MCF 10A (cell line): ENCODE measurements at places on chromosomes 3 and 15.
A peak's percentile ranks its signal among the peaks of the same experiment; 100 is the strongest.

GRCh38 chr3:186097663-186098451 is 11.0 kb downstream of the ETV5 start:
- H3K27me3 ChIP-seq, result no peaks in the 10 kb centered on the region
- peak overlapping the region; percentile 66 for H3K4me3 ChIP-seq
- H3K27ac ChIP-seq, result no peak overlapping the region
- peaks cover 19% of the 10 kb centered on the region for H3K36me3 ChIP-seq

GRCh38 chr15:59437142-59437816 is 707 bp upstream of the FAM81A start:
- H3K4me3 ChIP-seq, result peak overlapping the region; percentile 73
- H3K27me3 ChIP-seq, result no peaks in the 10 kb centered on the region
- no peak for DNase-seq
- H3K36me3 ChIP-seq, result no peaks in the 10 kb centered on the region
- no peak overlapping the region for H3K27ac ChIP-seq

- peak overlapping the region; percentile 50 for H3K4me3 ChIP-seq
- peaks cover 33% of the 10 kb centered on the region for H3K4me1 ChIP-seq
- DNase-seq, result peak; percentile 10
- peaks cover 13% of the 10 kb centered on the region for H3K36me3 ChIP-seq
Observed at GRCh38 chr15:66802025-66803001, 100.3 kb downstream of the SMAD6 start.

- H3K4me1 ChIP-seq, result peaks cover 10% of the 10 kb centered on the region
- peaks cover 13% of the 10 kb centered on the region for H3K36me3 ChIP-seq
- no peaks in the 10 kb centered on the region for H3K27me3 ChIP-seq
- H3K27ac ChIP-seq, result no peak overlapping the region
- H3K4me3 ChIP-seq, result no peak overlapping the region
- DNase-seq, result no peak
Observed at GRCh38 chr3:127701280-127701911, 28.6 kb downstream of the ABTB1 start.

GRCh38 chr3:28171962-28172361 is 69.5 kb upstream of the CMC1 start:
- no peaks in the 10 kb centered on the region for H3K36me3 ChIP-seq
- no peaks in the 10 kb centered on the region for H3K27me3 ChIP-seq
- no peak overlapping the region for H3K4me3 ChIP-seq

DNA sequence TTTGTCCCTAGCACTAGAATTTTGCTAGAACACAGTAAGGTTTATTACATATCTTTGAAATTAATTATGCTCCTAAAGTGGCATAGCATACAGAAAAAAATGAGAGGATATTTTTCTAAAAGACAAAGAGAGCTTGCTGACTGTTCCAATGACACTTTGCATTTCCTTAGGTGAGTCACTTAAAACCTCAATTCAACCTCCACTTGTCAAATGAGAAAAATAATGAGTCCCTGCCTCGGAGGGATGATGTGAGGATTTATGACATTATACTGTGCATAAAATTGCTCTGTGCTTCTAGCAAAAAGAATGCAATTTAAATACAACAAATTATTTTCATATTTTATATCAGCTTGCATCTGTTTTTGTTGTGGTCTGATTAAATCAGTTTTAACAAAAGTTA is 1417.0 kb upstream of the ALCAM start:
- no peak for DNase-seq
- H3K4me1 ChIP-seq, result no peaks in the 10 kb centered on the region
- no peaks in the 10 kb centered on the region for H3K36me3 ChIP-seq

DNA sequence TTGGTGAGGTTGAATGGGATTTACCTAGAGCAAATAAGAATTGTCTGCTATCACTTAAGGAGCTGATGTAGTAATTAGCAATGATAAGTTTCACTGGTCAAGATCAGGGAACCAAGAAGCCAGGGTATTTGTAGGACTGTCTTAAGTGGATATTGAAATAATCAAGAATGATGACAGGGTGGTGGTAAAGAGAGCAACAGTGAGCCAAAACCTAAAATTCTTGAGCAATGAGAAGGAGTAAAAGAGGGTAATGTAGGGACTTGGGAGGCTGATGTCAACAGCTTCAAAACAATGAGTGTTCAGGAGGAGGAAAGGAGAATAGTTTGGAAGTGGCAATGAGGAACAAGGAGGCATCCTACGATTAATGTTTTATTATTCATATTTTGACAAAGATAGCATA is 31.5 kb upstream of the SLC2A2 start:
- H3K4me1 ChIP-seq, result no peaks in the 10 kb centered on the region
- H3K36me3 ChIP-seq, result no peaks in the 10 kb centered on the region
- peak; percentile 3 for DNase-seq
- H3K27ac ChIP-seq, result no peak overlapping the region
- no peaks in the 10 kb centered on the region for H3K27me3 ChIP-seq

DNA sequence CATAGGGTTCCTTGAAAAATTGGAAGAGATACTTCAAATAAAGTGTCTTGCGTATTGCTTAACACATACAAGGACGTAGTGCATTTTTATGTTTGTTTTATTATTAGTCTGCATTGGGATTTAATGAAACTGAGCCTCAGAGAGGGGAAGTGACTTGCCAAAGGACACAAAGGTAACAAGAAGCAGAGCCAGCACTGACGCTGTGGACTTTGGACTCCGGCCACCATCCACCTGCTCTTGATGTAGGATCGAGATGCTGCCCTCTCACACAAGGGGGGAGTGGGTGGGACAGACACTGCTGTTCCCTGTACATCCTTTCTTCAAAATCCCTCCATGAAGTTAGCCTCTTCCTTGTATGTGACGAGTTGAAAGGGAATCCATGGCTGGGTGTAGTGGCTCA is 435.4 kb upstream of the RGMA start:
- H3K4me3 ChIP-seq, result no peak overlapping the region
- peaks cover 16% of the 10 kb centered on the region for H3K27me3 ChIP-seq
- no peak overlapping the region for H3K27ac ChIP-seq
- peaks cover 12% of the 10 kb centered on the region for H3K4me1 ChIP-seq

DNA sequence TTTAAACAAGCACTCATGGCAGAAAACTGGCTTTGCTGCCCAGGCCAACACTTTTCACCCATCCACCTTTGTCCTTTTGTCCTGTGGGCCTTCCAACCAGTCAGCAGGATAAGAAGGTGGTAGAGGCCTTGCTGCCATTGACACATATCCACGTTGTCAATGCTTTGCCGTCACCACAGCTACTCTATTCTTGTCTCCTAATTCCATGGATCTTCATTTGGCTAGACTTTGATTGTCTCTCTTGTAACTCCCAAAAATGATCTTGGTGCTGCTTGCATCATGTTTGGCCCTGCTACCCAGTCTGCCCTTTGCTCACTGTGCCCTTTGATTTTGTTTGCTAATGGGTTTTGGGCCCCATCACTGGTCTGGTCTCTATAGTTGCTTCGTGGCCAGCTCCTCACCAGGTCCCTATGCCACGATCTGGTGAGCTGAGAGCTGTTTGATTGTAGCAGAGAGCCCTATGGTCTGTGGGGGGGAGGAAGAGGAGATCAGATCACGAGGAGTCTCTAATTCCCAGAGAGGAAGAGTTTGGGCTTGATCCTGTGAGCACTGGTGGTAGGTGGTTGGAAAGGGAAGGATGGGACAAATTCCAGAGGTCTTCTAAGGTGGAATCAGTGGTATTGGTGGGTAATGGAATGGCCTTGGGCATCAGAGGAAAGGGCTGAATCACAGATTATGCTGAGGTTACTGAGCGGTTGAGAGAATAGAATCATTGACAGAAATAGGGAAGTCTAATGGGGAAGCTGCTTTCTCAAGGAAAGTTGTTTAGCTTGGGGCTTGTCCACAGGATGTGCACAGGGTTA is 40.3 kb downstream of the ABHD2 start:
- H3K4me3 ChIP-seq, result no peak overlapping the region
- H3K27me3 ChIP-seq, result no peaks in the 10 kb centered on the region
- peaks cover 5% of the 10 kb centered on the region for H3K4me1 ChIP-seq
- no peak overlapping the region for H3K27ac ChIP-seq

- peaks cover 30% of the 10 kb centered on the region for H3K4me1 ChIP-seq
- peaks cover 5% of the 10 kb centered on the region for H3K36me3 ChIP-seq
- DNase-seq, result no peak
- no peak overlapping the region for H3K4me3 ChIP-seq
Observed at GRCh38 chr3:126061301-126062032, 22.5 kb downstream of the SLC41A3 start.

- DNase-seq, result no peak
- no peak overlapping the region for H3K27ac ChIP-seq
- H3K4me3 ChIP-seq, result no peak overlapping the region
- H3K4me1 ChIP-seq, result no peaks in the 10 kb centered on the region
- H3K27me3 ChIP-seq, result peaks cover 9% of the 10 kb centered on the region
Observed at GRCh38 chr3:122955916-122956692, 71.5 kb downstream of the SEMA5B start.

DNA sequence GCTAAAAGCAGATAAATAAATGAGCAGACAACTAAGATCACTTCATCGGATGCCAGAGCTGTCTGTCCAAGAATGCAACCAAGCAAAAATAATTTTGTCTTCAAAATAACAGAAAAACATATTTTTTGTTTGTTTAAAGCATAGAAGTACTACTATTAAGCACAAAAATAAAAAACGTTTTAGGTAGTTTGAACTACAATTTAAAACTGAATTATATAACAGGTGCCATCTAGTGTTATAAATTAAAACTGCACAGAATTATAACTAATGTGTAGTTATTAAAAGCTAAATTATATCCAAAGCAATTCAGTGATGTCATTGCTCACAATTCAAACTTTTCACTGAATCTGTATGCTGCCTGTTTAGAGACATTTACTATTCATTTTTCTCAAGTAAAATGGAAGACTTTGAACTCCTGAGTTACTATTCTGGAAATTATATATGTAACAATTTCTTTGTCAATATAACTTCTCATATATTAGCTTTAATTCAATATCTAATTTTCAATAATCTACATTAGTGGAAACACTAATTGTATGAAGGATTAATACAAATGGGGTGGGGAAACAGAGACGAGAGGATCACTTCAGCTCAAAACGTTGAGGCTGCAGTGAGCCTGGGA is 29.5 kb downstream of the LINS1 start:
- peaks cover 50% of the 10 kb centered on the region for H3K36me3 ChIP-seq
- DNase-seq, result peak; percentile 11
- H3K27ac ChIP-seq, result no peak overlapping the region
- no peaks in the 10 kb centered on the region for H3K4me1 ChIP-seq
- H3K27me3 ChIP-seq, result no peaks in the 10 kb centered on the region

GRCh38 chr3:107493134-107493533 is 29.6 kb upstream of the BBX start:
- no peak for DNase-seq
- no peaks in the 10 kb centered on the region for H3K36me3 ChIP-seq
- H3K4me1 ChIP-seq, result no peaks in the 10 kb centered on the region

DNA sequence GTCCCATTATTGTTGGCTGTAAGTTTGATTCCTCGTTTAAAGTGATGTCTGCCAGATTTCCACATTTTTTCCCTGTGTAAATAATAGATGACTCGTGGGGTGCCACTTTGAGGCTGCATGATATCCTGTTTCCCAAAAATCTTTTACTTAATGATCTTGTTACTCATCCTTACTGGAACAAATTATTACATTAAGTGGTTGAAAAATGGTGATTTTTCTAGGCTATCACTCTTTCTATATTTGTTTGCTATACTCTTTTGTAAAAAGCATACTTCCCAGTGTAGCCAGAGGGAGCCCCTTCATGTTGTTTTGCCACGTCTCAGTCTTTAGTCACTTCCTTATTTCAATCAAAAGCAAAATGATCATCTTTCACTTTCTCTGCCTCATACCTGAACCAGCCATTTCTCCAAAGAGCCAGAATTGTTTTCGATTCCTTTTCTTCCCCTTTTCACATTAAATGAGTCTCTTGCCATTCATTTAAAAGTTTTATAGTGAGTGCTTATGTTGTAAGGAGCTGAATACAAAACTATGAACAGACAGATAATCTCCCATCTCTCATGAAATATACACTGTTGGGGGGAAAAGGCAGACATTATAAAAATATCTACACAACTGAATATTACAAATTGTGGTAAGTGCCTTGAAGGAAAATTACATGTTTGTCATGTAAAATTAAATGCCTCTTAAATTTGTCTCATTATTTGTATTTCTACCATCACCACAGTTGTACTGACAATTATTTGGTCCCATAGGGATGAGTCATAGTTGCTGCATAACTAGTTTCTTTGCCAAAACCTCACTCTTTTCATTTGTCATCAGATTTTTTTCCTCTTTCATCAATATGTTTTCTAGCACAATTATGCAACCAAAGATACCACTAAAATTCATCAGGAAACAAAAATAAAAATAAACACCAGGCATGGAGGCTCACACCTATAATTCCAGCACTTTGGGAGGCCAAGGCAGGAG is 41.5 kb downstream of the ADGRG7 start:
- H3K4me3 ChIP-seq, result peak overlapping the region; percentile 66
- no peaks in the 10 kb centered on the region for H3K27me3 ChIP-seq
- H3K36me3 ChIP-seq, result no peaks in the 10 kb centered on the region
- peak overlapping the region; percentile 87 for H3K27ac ChIP-seq

- no peaks in the 10 kb centered on the region for H3K27me3 ChIP-seq
- no peaks in the 10 kb centered on the region for H3K36me3 ChIP-seq
- no peak overlapping the region for H3K27ac ChIP-seq
- DNase-seq, result no peak
- peaks cover 11% of the 10 kb centered on the region for H3K4me1 ChIP-seq
Observed at GRCh38 chr3:154794814-154795445, 285.2 kb upstream of the MME start.

- no peaks in the 10 kb centered on the region for H3K36me3 ChIP-seq
- H3K4me3 ChIP-seq, result no peak overlapping the region
- peaks cover 1% of the 10 kb centered on the region for H3K4me1 ChIP-seq
Observed at GRCh38 chr3:22101351-22101750, 350.3 kb upstream of the ZNF385D start.

GRCh38 chr3:134904776-134905646 is 110.0 kb downstream of the EPHB1 start:
- no peak overlapping the region for H3K27ac ChIP-seq
- H3K4me3 ChIP-seq, result no peak overlapping the region
- H3K27me3 ChIP-seq, result no peaks in the 10 kb centered on the region
- no peaks in the 10 kb centered on the region for H3K36me3 ChIP-seq

DNA sequence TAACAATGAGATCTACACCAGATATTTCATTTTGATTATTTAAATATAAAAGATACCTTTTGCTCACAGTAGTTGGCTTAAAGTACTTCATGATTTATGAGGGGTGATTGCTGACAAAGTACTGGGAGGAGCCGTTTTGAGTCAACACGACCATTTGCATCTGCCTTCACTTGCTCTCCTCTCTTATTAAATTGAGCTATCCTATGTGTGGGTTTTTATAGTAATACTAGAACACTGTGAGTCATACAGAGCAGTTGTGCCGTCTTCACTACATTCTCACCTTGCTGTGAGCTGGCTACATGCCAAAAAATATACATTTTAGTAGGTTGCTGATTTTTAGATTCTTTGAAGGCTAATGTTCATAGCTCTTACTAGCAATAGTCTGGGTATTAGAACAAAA is 161.2 kb downstream of the ALCAM start:
- no peak overlapping the region for H3K27ac ChIP-seq
- no peaks in the 10 kb centered on the region for H3K27me3 ChIP-seq
- H3K36me3 ChIP-seq, result peaks cover 13% of the 10 kb centered on the region
- peaks cover 14% of the 10 kb centered on the region for H3K4me1 ChIP-seq
- peak; percentile 79 for DNase-seq

GRCh38 chr3:13495351-13495813 is 15.3 kb downstream of the HDAC11 start:
- DNase-seq, result no peak
- no peak overlapping the region for H3K4me3 ChIP-seq
- peaks cover 14% of the 10 kb centered on the region for H3K4me1 ChIP-seq

GRCh38 chr3:67923796-67924195 is 269.4 kb upstream of the SUCLG2 start:
- no peak overlapping the region for H3K27ac ChIP-seq
- H3K27me3 ChIP-seq, result peaks cover 22% of the 10 kb centered on the region
- H3K4me3 ChIP-seq, result no peak overlapping the region
- no peak for DNase-seq

- H3K27me3 ChIP-seq, result no peaks in the 10 kb centered on the region
- H3K4me1 ChIP-seq, result no peaks in the 10 kb centered on the region
- H3K4me3 ChIP-seq, result no peak overlapping the region
- H3K27ac ChIP-seq, result no peak overlapping the region
Observed at GRCh38 chr3:109154979-109155378, 18.5 kb downstream of the C3orf85 start.
